ENCODE measurements at places on chromosomes 5 and 9.

DNA sequence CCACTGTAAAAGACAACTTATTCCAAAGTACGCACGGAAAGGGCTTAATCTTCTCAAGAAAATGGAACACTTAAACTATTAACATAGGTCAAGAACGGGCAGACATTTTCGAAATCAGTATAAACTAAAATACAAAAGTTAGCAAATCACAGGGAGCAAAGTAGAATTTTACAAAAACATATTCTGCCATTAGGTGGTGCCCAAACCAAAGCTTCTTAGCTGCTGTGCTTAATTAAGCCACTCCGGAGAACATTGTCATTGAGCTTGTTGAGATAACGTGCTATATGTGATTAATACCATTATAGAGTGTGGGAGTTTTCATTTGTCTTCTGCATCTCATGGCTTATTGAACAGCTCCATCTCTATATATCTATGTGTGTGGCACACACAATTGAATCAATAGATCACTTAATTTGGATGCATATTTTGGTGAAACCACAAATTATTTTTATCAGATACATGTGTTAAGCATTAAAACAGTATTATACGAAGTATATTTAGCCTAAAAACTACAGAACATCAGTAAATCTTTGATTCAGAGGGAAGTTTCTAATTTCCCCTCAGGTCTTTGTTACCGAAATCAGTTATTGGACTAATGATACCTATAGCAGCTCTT lies 23.4 kb downstream of the UBLCP1 start:
- no peak for DNase-seq

GRCh38 chr5:147727200-147727599 lies 55.3 kb downstream of the JAKMIP2 start:
- DNase-seq, result no peak

- no peak for DNase-seq
These were observed 44.0 kb downstream of the TNPO1 start for GRCh38 chr5:72860499-72860898.

DNA sequence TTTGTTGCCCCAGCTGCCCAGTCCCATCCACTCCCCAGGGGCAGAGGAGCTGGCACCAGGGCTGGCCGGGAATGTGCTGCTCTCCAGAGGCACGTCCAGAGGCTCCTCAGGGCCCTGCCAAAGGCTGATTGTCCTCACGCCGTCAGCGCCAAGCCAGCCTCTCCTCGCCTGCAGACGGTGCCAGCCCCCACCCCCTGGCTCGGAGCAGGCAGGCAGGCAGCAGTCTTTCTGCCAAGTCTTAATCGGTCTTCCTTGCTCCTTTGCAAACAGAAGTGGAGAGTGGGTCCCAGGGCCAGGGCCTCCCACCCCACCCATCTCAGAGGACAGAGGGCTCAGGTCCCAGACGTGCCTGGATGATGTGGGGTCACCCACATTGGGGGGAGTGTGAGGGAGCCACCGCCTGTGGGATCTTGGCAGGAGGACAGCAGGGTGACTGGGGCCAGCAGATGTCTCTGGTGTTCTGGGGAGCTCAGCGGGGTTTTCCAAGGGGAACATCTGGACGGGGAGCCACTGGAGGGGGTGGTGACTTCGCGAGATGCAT lies 36.3 kb downstream of the FAM163B start:
- peak; percentile 86 for DNase-seq

GRCh38 chr5:142427015-142427364 lies 102.2 kb upstream of the SPRY4 start:
- DNase-seq, result no peak

DNA sequence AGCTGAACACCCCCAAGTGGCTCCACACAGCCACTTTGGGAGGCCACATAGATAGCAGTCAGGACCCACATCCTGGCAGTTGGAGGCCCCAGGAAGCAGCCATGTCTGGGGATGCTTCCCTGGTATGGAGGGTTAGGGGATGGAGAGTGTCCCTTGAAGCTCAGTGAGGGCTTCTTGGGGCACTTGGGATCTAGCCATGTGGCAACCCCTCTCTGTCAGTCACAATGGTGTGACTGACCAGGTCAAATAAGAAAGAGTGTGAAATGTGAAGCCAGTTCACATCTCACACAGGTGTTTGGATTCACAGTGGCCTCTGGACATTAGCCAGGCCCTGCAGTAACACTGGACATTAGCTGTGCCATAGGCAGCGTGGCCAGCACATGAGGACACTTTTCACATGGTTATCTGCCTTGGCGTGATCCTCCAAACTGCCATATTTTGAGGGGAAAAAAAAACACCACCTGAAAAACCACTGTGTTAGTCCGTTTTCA lies 53.9 kb upstream of the IL17B start:
- peak; percentile 59 for DNase-seq

- peak; percentile 54 for DNase-seq
These were observed 3.1 kb upstream of the RGMB start for GRCh38 chr5:98770209-98770910.

GRCh38 chr9:68925175-68925574 lies 88.7 kb downstream of the PRKACG start:
- DNase-seq, result no peak

- DNase-seq, result peak; percentile 32
These were observed 12.4 kb downstream of the LHX3 start for GRCh38 chr9:136192289-136193126.

GRCh38 chr9:134712926-134713325 lies 71.3 kb downstream of the COL5A1 start:
- peak; percentile 80 for DNase-seq

GRCh38 chr9:137772281-137772873 lies 105.2 kb upstream of the CACNA1B start:
- no peak for DNase-seq

- no peak for DNase-seq
These were observed 11.7 kb upstream of the RPS14 start for GRCh38 chr5:150461231-150461630.

DNA sequence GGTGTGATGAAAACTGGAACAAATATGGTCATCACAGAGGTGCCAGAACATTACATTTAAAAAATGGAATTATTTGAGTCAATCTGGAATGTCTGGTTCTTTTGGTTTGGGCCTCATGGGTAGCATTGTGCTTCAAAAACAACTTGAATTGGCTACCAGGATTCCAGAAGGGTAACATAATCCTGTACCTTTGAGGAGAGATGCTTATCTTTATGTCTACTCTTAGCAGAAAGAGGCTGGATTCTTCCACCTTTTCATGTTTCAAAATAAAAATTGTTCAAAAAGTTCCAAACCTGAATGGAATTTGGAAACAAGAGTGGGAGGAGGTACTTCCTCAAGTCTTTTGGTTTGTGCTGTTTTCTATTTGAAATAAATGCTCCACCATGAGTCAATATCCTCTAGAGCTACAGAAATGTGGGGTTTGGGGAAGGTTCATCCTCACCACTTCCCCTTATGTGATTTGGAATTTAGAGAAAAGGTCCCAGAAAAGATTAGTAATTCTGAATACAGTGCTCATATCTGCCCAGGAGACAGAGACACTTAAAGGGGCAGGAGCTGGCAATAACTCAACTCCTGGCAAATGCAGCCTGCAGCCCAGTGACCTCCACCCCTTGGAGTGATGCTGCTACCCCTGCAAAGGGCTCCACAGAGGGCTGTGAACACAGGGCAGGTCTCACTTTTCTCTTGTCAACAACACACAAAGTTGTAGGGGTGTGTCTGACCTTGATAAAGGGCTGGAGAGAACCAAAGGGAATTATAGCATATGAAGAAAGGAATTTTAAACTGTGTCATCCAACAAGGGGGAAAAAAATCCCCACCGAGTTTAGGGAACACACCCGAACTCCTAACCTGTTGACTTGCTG lies 272.8 kb downstream of the CWC27 start:
- no peak for DNase-seq

GRCh38 chr5:126490167-126490940 lies 67.1 kb downstream of the GRAMD2B start:
- no peak for DNase-seq

DNA sequence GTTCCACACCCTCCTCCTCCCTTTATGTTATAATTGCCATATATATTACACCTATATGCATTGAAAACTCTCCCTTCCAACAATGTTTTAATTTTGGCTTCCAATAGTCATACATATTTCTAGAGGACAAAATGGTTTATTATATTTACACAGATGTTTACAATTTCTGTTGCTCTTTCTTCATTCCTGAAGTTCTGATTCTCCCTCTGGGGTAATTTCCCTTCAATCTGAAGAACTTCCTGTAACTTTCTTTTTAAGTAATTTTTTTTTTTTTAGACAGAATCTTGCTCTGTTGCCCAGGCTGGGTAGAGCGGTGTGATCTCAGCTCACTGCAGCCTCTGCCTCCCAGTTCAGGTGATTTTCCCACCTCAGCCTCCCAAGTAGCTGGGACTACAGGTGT lies 173.0 kb upstream of the MAP1B start:
- no peak for DNase-seq

DNA sequence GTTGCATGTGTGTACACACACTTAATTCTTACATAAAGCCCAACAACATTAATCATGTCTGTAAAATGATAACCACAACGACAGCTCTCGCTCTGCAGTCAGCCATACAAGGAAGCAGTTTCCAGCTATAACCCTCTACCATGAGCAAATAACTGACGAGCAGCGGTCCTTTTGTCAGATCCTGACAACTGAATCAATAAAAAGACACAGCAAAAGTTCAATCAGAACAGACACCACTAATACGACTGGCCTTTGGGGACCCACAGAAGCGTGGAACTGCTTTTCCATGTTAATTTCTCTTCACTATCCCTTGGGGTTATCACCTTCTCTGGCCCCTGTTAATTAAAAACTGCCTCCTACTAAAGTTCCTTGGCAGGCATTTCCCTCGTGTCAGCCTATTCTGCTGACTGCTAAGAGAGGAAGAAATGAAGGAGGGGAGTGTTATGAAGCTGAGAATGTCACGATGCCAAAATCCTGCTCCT lies 722.8 kb upstream of the GRAMD2B start:
- DNase-seq, result no peak

- no peak for DNase-seq
These were observed 221.7 kb downstream of the FANCC start for GRCh38 chr9:95095641-95096355.

DNA sequence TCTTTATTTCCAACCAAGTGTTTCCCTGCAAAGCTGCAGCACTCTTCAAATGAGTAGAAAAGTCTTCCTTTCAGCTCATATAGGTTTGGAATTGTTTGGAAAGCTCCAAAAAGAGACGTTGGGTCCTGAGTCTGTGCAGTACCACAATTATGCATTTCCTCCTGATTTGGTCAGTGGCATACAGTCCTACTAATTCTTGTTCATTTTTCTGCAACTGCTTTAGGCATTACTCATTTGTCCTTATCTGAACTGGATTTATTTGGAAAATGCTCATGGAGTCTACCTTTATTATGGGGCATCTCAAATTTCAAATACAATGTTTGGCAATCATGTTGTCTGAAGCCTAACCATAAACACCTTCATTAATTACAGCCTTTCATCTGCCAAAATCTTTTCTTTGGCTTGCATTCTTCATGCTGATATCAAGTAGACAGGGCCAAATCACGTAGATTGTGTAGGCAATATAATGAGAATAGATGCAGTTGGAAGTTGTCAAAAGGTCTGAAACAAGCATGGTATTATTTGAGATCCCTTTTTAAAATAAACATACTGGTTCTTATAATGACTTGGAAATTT lies 232.8 kb downstream of the TLE1 start:
- DNase-seq, result no peak

GRCh38 chr5:177431317-177432142 lies 5.1 kb downstream of the GRK6 start:
- peak; percentile 86 for DNase-seq

DNA sequence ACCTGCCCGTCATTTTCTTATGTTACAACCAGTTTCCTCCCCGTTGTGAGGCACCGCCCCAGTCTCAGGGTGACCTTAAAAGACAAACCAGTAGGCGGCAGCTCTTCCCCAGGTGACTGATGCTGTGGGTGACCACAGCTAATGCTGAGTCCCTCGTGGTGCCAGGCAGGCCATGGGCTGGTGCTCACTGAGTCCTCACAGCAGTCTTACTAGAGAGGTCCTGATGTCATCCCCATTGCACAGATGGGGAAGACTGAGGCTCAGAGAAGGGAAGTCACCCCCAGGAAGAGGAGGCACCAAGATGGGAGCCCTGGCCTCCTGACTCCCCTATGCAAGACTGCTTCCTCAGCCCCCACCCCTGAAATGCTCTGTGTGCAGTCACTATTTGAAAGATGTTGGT lies 978 bp downstream of the CFAP157 start:
- DNase-seq, result no peak

GRCh38 chr9:32881948-32882347 lies 98.6 kb downstream of the TMEM215 start:
- DNase-seq, result no peak

- no peak for DNase-seq
These were observed 216.2 kb downstream of the EBF1 start for GRCh38 chr5:158883502-158883901.

DNA sequence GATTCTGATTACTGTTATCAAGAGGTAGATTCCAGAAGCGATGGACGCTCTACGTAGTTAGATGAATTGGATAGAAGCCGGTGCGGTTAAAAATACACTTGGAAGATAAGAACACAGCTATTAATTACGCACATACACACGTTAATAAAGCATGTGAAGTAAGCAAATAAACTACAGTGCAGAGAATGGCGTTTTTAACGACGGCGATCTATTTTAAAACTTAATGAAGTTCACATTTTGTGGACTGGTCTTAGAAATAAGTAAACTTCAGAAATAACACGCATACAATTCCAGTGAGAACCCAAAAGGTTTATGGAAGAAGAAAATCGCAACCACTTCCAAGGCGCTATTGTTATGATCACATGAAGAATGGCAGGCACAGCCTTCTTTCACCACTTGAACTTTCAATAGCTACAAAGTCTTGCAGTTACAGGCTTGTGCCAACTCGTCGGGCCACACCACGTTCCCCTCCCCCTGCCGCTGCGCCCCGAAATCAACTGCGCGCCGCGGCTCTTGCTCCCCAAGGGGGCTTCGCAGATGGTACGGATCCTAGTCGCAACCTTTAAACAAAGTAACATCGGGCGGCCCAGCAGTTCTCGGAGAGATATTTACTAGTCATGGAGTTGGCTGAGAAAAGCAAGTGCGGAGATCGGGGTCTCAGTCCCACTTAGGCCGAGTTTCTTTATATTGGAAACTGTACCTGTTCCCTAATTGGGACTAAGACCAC lies 866 bp upstream of the SEMA6A start:
- DNase-seq, result no peak

GRCh38 chr5:6728011-6728794 lies 15.0 kb downstream of the TENT4A start:
- no peak for DNase-seq

GRCh38 chr5:151223447-151224264 lies at the start of gene CCDC69:
Gene CCDC69 (minus strand): TSS chr5:151224092. CDS start chr5:151223970, 122 bp downstream.
- peak; percentile 90 for DNase-seq

GRCh38 chr5:106956886-106957285 lies 713.9 kb downstream of the EFNA5 start:
- no peak for DNase-seq

GRCh38 chr5:172503925-172504700 lies 49.8 kb upstream of the SH3PXD2B start:
- peak; percentile 88 for DNase-seq

GRCh38 chr5:53425687-53426511 lies 54.5 kb upstream of the FST start:
- DNase-seq, result no peak
